CD4-positive, alpha-beta T cell treated with Interleukin-21 for 1 hour (primary cell): ENCODE measurements at places on chromosomes 11 and 22.

- DNase-seq = no peak
Observed at GRCh38 chr11:69843529-69843921, 24.3 kb upstream of the FGF3 start.

GRCh38 chr11:76975513-76975912, 58.7 kb upstream of the B3GNT6 start:
- DNase-seq = no peak

DNA sequence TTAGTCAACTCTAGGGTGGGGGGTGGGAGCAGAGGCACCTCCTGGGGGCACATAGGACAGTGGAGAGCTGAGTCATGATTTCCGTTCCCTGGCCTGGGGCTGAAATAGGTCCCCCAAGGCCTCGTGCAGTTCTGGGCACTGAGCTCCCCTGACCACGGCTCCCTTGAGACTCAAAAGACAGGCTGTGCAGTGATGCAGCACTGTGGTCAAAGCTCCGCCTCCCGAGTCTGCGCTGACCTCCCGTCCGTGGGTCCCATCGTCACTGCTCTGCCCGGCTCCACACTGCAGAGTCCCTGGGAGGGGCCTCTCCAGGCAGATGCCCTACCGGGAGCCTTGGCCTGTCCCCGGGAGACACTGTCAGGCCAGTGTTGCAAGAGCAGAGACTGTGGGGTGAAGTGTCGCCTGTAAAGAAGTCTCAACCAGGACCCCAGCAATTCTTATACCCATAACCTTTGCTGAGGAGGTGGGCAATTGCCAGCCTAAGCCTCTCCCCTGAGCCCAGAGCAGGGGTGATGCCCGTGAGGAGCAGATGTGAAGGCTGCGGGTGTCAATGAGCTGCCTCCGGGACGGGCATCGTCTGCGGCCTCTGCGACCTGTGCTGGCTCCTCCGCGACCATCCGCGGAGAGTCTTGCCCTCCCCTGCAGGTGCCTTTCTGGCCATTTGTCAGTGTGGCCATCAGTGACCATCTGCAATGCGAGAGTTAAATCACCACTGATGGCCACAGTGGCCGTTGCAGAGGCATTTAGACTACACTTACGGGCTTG, 877.3 kb downstream of the BRD1 start:
- no peak for DNase-seq

DNA sequence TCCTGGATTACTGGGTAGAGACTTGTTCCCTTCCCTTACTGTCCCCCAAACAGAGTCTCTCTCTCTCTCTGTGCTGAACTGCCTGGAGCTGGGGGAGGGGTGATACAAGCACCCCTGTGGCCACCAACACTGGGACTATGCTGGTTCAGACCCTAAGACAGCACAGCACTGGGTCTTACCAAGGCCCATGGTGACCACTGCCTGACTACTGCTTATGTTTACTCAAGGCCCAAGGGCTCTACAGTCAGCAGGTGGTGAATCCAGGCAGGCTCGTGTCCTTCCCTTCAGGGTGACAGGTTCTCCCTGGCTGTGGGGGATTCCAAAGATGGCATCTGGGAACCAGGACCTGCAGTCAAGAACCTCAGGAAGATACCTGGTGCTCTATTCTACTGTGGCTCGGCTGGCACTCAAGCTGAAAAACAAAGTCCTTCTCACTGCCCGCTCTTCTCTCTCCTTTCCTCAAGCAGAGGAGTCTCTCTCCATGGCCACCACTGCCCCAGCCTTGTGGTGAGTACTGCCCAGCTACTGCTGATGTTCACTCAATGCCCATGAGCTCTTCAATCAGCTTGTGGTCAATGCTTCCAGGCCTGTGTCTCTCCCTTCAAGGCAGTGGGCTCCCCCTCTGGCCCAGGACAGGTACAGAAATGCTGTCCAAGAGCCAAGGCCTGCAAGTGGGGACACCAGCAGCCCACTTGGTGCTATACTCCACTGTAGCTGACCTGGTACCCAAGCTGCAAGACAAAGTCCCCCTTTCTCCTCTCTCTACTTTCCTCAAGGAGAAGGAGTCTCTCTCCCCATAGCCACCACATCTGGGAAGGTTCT, 41.8 kb upstream of the SHANK2 start:
- no peak for DNase-seq

GRCh38 chr11:122179961-122180834, 64.2 kb upstream of the BLID start:
- DNase-seq = no peak

DNA sequence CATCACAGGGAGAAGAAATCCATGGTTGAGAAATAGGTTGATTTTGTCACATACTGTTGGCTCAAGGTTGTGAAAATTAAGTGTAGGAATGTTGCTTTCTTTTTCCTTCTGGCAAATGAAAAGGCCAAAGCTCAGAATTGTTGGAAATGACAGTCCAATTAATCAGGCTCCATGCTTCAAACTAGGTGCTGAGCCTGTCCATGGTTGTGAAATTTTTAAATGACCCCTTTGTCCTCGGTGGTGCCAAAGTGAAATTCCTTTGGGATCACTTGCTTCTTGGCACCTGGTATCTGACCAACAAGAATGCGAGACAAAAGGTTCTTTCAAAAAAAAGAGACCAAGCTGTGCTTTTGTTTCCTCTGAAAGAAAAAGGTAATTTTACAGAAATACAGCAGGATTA, 451.9 kb downstream of the ETS1 start:
- DNase-seq = no peak

GRCh38 chr11:102590276-102591049, 34.7 kb downstream of the MMP20 start:
- no peak for DNase-seq

GRCh38 chr11:36156161-36156816, 132.9 kb downstream of the COMMD9 start:
- no peak for DNase-seq

DNA sequence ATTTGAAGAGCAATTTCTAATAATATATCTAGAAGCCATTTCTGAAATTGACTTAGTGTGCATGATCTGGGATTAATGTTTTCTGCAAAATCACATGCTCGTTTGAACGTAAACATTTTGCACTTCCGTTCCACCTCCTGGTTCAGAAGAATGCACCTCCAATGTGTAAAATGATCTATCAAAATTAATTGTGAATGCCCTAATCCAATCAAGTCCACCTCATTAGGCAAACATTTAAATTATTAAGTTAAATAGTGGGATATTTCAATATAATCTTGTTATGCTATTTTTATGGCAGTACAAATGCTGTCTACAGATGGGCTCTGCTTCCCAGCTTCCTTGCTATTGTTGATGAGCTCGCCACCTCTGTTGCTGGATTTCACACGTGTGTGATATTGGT, 542.5 kb downstream of the INSC start:
- no peak for DNase-seq

- no peak for DNase-seq
Observed at GRCh38 chr11:86396396-86396795, 21.7 kb downstream of the CCDC81 start.

- DNase-seq = no peak
Observed at GRCh38 chr11:64862987-64863390, 15.4 kb downstream of the EHD1 start.

GRCh38 chr11:47186700-47187695, 764 bp upstream of the PACSIN3 start:
- peak; percentile 48 for DNase-seq

GRCh38 chr11:75919525-75919924, 104.5 kb downstream of the UVRAG start:
- no peak for DNase-seq

- DNase-seq = no peak
Observed at GRCh38 chr11:21723678-21724077, 469.2 kb upstream of the ANO5 start.

GRCh38 chr11:70402685-70403084, 4.4 kb downstream of the CTTN start:
- no peak for DNase-seq
